ENCODE measurements at places on chromosomes 7 and 10.
A peak's percentile ranks its signal among the peaks of the same experiment; 100 is the strongest.

DNA sequence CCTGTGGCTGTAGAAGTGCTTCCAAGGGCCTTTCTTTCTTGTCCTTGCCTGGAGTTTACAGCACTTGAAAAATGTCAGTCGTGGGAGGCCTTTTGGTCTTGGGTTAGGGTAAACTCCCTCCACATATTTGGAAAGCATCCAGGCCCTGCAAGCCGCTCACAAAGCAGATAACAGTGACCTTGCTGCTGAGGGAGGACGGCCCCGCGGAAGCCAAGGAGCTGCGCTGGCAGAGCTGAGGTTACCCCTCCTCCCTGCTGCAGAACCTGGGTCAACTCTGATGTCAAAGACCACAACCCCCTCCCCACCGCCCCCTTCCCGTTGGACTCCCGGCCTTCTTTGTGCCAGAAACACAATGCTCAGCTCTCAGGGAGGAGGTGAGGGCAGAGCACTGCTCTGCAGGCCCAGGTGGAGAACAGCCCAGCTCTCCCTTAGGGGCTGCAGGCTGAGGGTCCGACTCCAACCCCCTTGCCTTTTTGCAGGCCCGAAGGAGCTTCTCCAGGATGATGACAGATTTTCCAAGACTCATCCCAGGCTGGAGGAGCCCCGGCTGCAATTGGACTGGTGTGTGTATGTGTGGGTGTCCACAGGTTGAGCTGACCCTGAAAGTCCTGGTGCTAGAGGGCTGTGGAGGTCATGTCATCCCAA is 957.6 kb upstream of the ZNF722 start:
- DNase-seq, result no peak

DNA sequence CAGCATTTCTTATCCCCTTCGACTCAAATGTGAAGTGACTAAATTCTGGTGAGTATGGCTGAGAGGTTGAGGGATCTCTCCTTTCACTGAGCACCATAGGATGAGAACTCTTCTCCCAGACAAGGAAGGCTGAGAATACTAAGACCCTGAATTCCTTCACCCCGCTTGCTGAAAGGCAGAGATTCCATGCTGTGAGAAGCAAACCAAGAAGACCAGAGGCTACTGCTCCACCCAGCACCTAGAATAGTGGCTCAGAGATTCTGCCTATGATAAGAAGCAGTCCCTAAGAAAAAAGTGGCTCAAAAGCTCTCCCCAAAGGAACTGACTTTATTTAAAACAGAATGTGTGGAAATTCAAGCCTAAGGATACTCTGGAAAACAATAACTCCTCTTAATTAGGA is 26.7 kb upstream of the WNT2 start:
- no peak for DNase-seq

DNA sequence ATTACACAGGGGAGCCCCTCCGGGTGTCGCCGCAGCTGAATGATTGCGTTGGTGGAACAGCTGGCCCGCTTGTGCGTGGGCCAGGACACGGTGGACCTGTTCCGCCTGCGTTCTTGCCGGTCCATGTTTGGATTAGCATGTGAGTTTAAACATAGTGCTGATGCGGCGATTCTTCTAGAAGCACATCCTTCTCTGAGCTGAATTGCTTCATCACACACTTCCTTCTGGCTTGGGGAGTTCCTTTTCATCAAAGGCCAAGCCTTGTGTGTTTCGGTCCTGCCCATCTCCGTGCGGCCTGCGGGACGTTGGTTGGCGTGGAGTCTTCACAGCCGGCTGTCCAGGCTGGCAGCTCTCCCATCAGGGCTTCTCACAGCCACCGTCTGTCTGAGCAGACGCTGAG is 45.5 kb upstream of the SLC29A4 start:
- no peak for DNase-seq

GRCh38 chr7:89023877-89024276 is 228.3 kb upstream of the TEX47 start:
- DNase-seq, result no peak

DNA sequence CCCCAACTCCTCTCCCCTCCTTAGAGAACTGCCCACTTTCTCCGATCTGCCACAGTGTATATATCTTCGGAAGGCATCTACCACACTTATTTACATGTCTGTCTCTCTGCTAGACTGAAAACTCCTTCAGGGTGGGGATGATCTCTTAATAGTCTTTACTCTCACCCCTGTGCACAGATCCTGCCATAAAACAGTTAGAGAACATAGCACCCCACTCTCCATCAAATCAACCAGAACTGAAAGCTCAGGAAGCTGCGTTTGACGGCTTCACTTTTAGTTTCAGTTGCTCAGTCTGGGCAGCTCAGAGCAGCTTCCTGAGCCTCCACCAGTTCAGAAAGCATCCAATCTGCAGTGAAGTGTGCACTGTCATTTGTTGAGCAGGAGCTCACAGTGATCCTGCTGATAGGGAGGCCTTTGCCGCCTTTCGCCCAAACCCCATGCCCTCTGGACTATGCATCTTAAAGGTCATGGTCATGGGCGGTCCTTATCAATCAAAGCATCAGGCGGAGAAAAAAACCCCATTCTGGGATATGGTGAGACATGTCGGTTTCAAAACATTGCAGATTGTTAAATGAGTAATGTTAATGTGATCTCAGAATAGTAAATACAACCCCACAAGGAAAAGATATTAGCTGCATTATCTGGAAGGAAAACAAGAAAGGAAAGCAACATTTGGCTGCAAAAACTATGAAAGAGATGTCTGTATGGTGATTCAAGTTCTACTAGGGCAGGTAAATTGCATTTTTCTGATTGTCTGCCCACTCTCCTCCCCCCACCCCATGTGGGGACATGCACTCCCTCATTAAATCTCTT is 167.1 kb upstream of the ADO start:
- DNase-seq, result peak; percentile 39

DNA sequence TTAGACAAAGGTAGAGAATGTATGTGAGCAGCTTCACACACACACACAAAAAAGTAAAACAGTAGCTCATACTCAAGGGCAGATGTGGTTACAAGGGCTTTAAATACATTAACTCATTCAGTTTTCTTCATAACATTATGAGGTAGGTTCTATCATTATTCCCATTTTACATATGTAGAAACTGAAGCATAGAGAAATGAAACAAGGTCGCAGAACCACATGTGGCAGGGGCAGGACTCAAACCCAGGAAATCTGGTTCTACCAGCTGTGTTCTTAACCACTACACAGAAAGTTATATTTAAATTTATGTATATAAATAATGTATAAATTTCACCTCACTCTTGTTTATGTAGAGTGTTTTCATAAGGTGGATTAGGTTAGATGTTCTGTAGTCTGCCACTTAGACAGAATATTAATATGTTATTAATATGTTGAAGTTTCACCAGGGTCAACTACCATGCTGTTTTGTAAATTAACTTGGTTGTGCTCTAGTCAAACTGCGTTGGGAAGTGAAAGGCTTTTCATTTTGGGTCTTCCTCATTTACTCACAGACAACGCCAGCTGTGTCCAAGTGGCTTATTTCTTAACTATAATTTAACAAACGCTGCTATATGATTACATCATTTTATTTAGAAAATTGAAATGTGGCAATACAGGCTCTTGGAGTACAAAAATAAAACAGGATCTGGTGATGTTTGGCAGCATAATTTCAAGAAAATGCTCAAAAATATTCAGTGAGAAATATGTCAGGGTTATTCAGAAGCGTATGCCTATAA is 138.4 kb downstream of the MDFIC start:
- DNase-seq, result no peak

GRCh38 chr10:101130141-101130540 is 959 bp upstream of the TLX1 start:
- DNase-seq, result no peak

GRCh38 chr10:71207578-71207977 is 4.8 kb upstream of the UNC5B start:
- no peak for DNase-seq
